ENCODE measurements at places on chromosomes 4 and X. TPM values are rescaled to one million over a fixed set of nuclear protein-coding genes. Genes with fewer than 3 reads are reported as not detected.

Gene HELT
- polyA plus RNA-seq: not detected

Gene IL13RA2
- 0.03 TPM for polyA plus RNA-seq

Gene ENPEP
- 1.1 TPM for polyA plus RNA-seq

Gene GPR78
- not detected for polyA plus RNA-seq

Gene ADGRL3
- polyA plus RNA-seq: 0.06 TPM

Gene TASL
- polyA plus RNA-seq: not detected

Gene ZCCHC18
- polyA plus RNA-seq: 0.08 TPM

Gene COX7B2
- polyA plus RNA-seq: not detected

Gene MTNR1A
- not detected for polyA plus RNA-seq

Gene NPFFR2
- not detected for polyA plus RNA-seq

Gene BEND4
- not detected for polyA plus RNA-seq

Gene POU3F4
- polyA plus RNA-seq: not detected

Gene ZNF157
- polyA plus RNA-seq: 0.07 TPM

Gene LUZP4
- polyA plus RNA-seq: not detected
